ENCODE measurements at places on chromosomes 3 and 15.

DNA sequence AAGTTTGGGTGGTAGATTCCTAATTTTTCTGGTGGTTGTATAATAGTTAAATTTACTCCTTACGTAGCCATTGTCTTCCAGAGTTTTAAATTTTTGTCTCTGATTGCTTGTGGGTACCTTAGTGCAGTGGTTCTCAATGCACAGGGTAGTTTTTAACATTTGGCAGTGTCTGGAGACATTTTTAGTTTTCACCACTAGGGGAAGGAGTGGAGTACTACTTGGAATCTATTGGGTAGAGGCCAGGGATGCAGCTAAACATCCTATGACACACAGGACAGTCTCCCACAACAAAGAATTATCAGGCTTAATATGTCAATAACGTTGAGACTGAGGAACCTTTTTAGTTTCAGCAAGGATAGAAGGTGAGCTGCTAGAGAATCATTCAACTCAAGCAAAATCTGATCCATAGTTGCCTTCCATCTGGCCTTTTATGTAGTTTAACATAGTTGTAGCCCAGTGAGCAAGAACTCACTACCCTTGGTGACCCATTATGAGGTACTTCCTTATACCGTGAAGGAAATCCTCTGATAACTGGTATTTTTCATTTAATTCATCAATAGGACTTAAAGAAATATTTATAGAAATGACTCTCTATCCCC is 8.6 kb upstream of the STX19 start:
- no peak for DNase-seq

DNA sequence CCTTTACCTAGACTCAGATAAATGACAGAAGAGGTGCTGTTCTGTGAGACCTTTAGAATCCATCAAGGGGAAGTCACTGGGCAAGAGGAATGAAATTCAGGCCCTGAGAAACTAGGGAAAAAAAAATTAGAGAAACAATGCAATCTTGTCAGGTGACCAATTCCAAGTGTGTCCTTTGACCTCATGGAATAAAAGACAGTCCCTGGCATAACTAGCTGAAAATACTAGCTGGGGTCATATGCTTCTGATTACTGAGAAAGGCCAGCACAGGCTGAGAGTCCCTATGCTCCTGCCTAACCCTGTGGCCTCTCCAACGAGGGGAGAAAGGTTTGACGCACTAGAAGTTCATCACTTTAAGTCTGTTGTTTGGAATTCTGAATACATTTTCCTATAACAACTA is 167.3 kb downstream of the XXYLT1 start:
- DNase-seq: no peak

DNA sequence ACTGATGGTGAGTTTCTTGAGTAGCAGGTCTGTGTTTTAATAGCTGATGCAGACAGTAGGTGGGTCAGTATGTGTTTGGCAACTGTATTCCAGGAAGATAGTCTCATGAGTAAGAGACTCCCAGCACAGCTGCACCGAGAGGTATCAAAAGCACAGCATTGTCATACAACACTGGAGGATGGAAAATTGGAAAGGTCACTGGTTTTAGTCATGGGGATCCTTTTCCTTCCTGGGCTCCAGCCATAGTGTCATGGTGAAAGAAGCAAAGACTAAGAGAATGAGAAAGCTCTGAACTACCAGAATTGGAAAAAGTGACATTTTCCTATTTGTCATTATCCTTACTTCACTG is 61.5 kb downstream of the P3H2 start:
- no peak for DNase-seq

- DNase-seq: peak; percentile 97
Measured at GRCh38 chr15:75029378-75030022, 6.1 kb downstream of the PPCDC start.

DNA sequence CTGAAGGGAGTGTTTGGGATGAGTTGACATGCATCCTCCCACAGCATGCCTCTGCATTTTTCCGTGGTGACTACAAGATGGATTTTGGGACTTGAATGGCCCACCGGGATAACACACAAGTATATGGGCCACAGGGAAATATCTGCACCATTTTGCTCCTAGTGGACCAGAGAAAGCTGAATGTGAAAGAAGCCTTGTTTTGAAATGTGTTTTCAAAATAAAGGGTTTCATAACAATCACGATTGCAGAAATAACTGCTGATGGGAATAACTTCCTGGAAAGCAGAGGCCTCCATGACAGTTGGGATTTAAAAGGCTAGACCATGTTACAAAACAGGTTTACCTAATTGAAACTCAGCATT is 77.5 kb upstream of the PRR23C start:
- no peak for DNase-seq

DNA sequence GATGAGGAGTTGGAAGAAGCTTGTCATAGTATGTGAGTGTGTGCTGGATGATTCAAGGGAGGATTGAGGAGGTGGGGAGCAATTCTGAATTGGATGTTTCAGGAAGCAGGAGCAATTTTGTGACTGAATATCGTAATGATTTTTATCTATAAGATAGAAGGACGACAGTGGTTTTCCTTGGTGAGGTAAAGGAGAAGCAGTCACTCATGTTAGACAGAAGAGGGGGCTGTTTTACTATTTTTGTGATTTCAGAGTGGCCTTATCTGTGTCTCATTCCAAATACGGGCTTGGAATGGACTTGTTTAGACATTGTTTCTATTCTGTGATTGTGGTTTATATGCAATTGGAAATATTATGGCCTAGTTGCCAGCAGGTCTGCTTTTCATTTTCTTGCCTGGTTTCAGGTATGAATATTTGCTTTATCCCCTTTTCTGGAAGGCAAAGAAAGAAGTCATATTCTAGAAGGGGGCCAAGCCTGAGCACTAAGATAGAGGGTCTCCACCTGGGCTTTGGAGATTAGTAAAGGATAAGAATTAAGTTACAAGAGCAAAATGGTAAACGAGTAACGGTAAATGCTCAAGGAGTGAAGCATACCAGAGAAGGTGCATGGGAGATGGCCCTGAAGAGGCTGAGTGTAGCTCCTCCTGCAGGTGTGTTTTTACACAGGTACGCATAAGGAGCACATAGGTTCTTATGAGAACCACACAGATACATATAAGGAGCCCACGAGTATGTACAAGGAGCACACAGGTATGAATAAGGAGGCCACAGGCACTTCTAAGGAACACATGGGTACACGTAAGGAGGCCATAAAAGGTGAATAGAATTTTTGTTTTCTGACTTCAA is 124.6 kb upstream of the KCNAB1 start:
- DNase-seq: no peak

DNA sequence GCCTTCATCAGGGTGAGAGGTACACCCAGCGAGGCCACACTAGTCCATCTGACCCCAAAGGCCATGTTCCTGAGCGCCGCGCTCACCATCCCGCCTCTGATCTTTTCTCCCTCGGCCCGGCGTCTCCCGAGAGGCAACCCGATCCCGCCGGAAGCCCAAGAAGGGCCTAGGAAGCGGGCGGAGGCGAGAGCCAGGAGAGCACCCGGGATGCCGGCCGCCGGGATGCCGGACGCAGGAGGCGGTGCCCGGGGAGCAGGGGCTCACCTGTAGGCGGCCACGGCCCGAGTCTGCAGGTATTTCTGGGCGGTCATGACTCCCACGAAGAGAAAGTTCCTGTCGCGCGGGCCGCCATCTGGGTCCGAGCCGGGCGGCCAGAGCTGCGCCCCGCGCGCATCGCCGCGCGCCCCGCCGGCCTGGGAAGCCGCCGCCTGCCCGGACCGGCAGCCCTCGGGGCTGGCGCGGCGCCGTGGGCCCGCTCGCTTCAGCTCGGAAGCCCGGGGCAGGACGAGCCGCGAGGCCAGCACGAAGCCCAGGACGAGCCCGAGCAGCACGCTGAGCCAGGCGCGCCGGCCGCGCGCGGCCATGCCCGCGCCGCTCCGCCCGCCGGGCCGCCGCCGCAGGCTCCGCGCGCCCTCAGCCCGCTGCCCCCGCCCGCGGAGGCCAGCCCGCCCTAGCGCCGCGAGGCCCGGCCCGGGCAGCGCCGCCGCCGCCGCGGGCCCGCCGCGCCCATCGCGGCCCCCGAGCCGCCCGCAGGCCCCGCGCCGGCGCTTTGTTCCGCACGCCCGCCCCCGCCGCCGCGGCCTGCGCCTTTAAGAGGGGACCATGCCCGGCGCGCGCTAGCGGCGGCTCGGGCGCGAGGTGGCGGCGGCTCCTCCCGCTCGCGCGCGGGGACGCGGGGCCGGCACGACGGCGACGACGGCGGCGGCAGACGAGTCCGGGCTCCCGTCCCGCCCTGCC is 697 bp downstream of the CHSY1 start:
- no peak for DNase-seq

DNA sequence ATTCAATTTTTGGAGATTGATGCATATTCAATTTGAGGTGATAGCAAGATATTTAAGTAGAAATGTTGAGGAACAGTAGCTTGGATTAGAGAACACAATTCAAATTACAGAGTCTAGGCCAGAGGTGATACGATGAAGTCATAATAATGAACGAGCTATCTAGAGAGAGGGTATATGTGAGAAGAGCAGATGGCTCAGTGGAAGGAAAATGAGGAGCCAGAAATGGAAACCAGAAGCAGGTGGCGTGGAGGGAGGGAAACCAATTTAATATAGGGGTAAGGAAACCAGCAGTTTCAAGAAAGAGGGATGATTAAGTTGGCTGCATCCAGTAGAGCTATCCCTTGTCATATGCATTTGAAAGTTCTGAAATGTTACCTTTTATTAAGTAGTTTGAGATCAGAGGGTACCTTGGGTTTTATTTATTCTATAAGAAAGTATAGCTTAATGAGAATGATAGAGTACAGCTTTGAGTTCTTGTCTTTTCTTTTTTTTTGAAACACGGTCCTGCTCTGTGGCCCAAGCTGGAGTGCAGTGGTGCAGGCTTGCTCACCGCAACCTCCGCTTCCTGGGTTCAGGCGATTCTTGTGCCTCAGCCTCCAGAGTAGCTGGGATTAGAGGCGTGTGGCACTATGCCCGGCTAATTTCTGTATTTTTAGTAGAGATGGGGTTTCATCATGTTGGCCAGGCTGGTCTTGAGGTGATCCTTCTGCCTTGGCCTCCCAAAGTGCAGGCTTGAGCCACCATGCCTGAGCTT is 22.1 kb downstream of the NCK1 start:
- DNase-seq: no peak

DNA sequence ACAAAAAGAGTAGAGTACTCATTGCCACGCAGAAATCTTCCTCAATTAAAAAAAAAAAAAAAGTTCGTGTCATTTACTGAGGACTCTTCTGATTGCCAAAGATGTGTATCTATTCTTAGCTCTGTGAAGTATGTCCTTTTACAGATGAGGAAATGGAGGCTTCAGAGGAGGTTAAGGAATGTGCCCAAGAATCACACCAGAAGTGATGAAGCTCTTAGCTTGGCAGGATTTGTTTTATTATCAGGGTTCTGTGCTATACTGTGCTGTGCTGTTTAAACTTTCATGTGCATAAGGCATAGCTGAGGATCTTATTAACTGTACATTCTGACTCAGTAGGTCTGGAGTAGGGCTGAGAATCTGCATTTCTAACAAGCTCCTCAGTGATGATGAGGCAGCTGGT is 665.2 kb upstream of the ADAMTS9 start:
- no peak for DNase-seq

GRCh38 chr15:62121273-62122015 is 43.6 kb downstream of the C2CD4B start:
- no peak for DNase-seq

Measured in testis (tissue), 5 donors.